ENCODE measurements at places on chromosomes 3 and 15.
A peak's percentile ranks its signal among the peaks of the same experiment; 100 is the strongest.

GRCh38 chr15:41936649-41937567, 35.4 kb downstream of the EHD4 start:
- no peak for DNase-seq

DNA sequence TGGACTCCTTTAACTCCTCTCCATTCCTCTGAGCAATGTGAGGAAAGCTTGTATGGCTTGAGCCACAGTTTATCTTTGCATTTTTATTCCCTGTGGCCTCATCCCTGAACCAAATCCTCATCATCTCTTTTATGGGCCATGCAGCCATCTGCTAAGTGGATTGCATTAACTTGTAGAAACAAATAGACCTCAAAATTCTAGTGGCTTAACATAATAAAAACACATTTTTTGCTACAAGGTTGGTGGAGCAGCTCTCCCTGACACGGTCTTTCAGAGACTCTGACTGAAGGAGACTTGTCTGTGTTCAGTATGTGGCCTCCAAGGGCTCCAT, 135.3 kb downstream of the RPL22L1 start:
- no peak for DNase-seq

DNA sequence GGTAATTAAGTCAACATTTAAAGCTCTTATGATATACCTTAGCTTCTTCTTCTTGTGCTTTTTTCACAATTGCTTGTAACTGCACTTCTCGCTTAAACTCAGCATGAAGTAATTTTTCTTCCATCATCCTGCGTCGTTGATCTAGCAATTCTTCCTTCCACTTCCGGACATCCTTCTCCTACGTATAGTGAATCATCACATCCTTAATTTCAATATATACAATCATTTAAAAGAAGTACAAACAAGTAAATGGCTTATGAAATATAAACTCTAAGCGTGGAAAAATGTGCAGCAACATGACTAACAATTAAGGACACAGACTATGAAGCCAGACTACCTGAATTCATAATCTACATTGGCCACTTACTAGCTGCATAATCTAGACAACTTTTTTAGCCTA, 151.4 kb downstream of the SCAPER start:
- no peak for DNase-seq

DNA sequence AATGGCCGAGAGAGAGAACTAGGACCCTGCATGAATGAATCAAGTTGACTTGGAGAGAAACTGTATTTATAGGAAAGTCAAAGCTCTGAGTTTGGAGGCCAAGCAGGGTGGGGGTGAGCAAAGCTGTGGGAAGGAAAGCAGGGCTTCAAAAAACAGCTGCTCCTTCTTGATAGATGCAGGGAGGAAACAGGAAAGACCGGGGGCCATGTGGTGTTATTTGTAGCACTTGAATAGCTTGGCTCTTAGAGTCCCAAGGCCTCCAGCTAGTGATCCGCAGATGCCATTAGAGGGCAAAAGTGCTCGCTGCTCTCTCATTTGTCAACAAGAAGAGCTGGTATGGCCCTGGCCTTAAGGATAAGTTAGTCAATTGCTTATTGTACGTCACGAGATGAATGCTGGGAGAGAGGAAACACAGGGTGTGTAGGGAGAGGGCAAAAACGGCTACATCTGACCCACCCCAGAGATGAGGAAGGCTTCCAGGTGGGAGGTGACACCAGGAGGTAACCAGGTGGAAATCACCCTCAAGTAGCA, at the start of gene ALG1L2:
TSS of gene ALG1L2 (plus strand) at position 481 of the 531 bp plus-strand sequence. CDS start 186 bp downstream, outside the sequence.
- no peak for DNase-seq

- DNase-seq = no peak
Observed at GRCh38 chr3:11244121-11244677, 28.0 kb upstream of the ATG7 start.

DNA sequence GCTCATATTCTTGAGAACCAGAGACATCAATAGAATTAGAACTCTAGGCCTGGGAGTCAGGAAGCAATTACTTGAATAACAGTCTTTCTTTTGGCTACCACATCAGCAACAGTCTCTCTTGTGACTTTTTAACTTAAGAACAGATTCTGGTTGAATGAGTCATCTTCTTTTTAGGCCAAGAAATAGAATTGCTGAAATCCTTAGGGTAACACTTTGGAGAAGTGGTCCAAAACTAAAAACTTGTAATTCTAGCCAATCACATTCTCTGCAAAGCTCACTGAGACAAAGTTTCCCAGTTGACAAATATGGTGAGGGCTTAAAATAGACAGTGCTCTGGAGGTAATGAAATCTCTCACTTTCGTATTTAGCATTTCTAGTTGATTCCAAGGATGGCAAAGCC, 238.0 kb downstream of the SHOX2 start:
- DNase-seq = no peak

GRCh38 chr3:32104492-32104891, 1.9 kb upstream of the GPD1L start:
- DNase-seq = no peak

DNA sequence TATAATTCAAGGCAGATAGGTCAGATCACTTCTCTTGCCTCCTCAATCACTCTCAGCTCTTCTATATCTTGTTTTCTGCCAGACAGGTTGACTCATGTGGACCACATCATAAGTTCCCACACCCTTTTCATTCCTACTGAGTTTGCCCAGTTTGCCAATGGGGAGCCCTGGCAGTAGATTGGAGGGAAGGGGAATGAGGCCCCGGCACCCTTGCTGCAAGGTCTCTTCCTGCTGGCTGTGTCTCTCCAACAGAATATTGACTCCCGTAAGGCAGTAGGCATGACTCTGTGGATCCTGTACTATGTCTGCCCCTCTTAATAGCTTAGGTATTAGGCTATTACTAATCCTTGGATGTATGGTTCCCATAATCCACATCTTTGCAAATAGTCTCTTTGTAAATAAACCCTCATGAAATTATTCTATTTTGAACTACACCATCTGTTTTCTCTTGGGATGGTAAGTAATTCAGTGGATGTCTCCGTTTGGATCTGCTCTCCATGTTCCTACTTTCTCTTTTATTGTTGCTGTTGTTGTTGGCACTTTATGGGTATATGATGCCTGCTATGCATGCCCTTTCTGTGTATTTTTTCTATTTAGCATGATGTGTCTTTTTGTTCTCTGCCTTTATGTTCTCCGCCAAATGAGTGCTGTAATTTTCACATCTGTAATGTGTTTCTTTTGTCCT, 65.5 kb upstream of the DCBLD2 start:
- no peak for DNase-seq

DNA sequence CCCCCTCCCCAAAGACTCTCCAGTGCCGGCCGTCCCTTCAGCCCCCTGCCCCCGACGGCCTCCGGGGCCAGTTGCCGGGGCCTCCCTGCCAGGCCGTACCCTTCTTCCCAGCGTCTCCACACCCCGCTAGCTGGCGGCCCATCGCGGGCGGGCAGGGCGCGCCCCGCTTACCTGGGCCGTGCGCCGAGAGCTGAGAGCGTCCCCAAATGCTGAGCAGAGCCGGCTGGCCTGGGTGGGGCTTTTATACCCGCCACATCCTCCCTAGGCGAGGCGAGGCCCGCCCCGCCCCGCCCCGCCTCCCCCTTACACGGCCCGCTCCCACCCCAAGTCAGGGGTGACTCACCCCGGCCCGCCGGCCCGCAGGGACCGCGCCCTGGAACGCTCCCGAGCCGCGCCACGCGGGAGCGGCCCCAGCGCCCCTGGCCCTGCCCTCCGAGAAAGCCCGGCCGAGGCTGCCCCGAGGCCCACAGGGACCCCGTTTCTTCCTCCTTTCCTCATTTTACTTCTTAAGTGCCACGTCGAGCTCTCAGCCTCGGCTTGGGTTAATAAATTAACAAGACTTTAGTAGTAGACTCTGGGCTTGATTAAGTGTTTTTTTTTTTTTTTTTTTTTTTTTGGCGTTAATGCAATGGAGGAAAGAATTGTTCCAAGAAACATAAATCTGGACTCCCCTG, at the start of gene ANXA2:
TSS of gene ANXA2 (minus strand) at position 215 of the 674 bp plus-strand sequence. CDS start 11,911 bp downstream, outside the sequence.
- no peak for DNase-seq

GRCh38 chr15:85927931-85928537, 133.3 kb upstream of the KLHL25 start:
- no peak for DNase-seq

GRCh38 chr3:124792341-124793040, 62.2 kb downstream of the UMPS start:
- no peak for DNase-seq

DNA sequence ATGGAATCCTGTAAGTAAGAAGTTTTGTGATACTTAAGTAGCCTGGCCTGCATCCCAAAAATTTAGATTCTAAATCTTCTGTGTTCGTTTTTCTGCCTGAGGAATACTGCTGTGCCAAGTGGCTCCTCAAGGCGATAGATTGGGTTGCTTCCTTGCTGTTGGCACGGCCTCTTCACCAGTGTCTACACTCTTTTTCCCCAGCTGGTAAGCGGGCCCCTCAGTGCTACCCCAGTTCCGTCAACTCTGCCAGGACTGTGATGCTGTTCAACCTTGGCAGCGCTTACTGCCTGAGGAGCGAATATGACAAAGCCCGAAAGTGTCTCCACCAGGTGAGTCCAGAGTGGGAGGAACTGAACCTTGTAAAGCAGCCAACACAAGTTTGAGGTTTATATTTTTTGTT, 53.3 kb upstream of the TRIM71 start:
- no peak for DNase-seq

DNA sequence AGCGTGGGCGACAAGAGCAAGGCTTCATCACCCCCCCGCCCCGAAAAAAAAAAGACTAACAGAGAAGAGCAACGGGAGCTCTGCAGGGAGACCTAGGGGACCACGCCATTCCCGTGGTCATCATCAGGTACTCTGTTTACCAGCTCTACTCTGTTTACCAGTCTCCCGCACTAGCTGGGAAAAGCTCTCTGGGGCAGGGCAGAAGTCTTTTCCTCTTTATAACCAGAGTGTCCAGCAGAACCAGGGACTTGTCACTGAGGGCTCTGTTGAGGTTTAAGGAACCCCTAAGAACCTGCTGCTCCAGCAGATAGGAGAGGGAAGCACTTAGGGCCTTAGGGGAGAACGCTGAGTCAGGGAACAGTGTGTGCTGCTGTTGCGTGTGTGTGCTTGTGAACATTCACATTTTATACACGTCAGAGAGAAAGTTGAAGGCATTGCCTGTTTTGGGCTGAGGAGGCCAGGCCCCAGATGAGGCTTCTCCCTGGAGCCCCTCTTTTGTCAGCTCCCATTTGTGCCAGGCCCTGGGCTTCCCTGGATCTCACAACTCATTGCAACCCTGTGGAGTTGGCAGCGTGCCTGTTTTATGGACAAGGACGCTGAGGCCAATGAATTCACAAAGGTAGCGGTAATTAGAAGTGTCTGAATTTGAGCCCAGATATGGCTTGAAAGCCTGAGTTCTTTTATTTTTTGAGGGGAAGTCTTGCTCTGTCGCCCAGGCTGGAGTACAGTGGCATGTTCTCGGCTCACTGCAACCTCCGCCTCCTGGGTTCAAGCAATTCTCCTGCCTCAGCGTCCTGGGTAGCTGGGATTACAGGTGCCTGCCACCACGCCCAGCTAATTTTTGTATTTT, 24.2 kb upstream of the ERICH6 start:
- DNase-seq = no peak

DNA sequence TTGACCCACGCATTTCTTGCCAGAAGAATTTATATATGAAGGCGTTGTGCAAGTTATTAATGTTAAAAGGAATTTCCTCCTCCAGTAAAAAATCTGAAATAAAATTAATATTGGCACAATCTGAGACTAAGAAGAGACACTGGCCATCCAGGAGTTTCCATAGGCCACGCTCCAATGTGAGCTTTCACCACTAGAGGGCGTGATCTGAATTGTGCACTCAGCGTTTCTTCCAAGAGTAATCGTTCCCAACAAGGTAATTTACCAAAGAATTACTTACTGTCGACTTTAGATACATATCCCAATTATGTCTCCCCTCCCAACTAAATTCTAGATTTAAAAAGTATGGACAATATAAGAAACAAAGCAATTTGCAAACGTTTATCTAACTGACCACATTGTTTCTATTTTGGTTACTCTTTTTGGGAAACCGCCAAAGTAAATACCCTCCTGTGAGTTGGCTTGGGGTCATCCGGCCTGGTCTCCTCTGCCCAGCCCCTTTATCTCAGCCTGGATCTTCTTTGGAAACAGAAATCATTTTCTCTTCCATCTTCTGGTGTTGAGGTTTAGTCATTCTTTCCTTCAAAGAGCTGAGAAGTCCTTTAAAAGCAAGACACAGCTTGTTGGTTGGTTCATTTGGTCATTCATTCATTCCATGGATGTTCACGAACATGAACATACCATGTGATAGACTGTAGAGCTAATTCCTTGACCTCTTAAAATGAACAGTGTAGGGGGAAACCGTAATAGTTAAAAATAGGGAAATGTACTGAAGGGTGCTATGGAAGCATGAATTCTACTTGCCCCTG, 26.2 kb downstream of the POLR2M start:
- DNase-seq = peak; percentile 50

DNA sequence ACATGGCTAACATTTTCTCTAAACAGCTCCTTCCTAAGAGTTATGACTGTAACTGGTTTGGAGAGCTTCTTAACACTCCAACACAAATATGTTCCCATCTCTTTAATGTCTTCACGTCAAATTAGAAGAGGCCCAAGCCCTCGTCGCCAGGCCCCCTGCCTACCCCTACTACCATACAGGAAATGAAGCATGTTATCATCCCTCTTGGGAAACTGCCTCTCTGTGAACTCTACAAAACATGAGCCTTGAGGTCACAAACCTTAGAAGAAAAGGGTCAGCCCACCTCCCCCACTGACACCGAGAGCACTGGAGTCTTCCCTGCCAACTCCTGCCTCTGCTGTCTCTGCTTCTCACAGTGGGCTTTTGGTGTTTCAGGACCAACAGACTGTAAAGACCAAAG, 243.1 kb upstream of the STT3B start:
- no peak for DNase-seq

- no peak for DNase-seq
Observed at GRCh38 chr3:17356585-17356984, 385.8 kb downstream of the TBC1D5 start.

GRCh38 chr15:47844437-47844836, 127.1 kb downstream of the SEMA6D start:
- no peak for DNase-seq

DNA sequence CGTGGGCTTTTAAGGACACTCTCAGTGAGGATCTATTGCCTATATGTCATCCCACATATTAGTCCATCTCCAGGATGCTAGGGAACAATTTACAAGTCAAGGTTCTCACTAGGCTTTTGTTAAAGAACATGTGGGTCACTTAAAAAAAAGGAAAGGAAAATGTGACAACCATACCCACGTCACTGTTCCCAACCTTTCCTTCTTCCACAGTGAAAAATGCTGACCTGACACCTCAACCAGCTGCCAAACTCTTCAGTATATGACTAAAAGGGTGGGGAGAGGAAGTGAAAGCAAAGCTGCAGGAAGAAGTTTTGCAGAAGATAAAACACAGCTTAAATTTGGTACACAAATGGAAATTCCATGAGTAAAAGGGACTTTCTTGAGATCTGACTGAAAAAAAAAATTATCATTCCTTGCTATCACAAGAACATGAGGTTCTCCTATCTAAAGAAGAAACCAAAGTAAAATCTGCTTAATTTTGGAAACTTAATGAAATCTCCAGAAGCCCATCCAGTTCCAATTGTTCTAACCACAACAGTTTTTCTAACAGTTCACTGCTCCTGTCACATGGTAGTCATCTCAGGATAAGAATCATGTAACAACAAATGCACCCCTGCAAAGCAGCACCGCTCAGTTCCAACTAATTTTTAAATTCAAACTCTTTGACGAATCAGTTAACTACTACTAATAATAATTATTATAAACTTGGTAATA, 117.0 kb upstream of the TSPAN3 start:
- DNase-seq = peak; percentile 13

Data from retina (tissue), 1 donor.